ENCODE measurements at places on chromosomes 6 and 20. TPM values are rescaled to one million over a fixed set of nuclear protein-coding genes. Genes with fewer than 3 reads are reported as not detected.

The ADIG gene
- total RNA-seq: not detected

The C6orf15 gene
- not detected for total RNA-seq

The BMP6 gene
- total RNA-seq: 3.4 TPM

The CYB5R4 gene
- total RNA-seq: 12.5 TPM

The EDN3 gene
- total RNA-seq: 0.63 TPM

The CYP39A1 gene
- total RNA-seq: 3.1 TPM

The ULBP1 gene
- total RNA-seq: 1.9 TPM

The SKIC2 gene
- 66.7 TPM for total RNA-seq

The CST4 gene
- total RNA-seq: not detected

The FOXO3 gene
- 61.7 TPM for total RNA-seq

The LRP11 gene
- 29.1 TPM for total RNA-seq

The ZNF165 gene
- total RNA-seq: 0.94 TPM
